ENCODE measurements at places on chromosomes 16 and 17.
A peak's percentile ranks its signal among the peaks of the same experiment; 100 is the strongest.

DNA sequence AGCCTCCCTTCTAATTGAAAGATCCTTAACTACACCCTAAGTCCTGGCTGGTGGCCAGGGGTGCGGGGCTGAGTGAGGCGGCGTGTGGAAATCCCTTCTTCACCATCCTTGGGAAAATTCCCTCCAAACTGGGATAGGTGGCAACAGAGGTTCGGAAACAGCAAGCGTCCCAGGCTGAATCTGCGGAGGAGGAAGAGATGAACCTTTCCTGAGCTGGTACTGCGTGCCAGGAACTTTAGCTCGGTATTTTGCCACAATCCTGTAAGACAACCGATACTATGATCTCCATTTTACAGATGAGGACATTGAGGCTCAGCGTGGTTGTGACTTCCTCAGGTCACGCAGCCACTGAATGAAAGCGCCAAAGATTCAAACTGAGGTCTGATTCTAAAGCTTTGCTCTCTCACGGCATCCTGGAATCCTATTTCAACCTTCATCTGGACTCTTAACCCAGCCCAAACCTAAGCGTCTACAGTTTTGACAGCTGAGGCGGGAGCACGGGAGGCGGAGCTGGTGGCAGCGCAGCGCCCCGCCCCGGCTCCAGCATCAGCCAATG lies 583 bp upstream of the CYLD start:
- DNase-seq = no peak

- no peak for DNase-seq
Observed at GRCh38 chr16:76125871-76126270, 151.3 kb upstream of the CNTNAP4 start.

DNA sequence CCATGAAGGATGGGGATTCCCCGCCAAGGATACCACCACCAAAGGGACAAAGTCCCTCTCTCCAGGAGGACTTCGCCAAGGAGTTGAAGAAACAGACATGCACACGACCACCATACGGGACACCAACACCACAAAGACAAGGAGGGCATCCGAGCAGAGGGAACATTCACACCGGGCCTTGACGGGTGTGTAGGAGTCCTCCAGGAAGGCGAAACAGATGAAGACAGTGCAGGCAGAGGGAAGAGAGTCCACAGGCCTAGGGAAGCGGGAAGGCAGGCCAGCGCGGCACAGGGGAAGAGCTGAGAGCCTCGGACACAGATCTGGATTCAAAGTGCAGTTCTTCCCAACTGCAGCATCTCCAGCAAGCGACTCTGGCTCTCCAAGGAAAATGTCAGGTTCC lies 10.8 kb downstream of the COTL1 start:
- DNase-seq = no peak

DNA sequence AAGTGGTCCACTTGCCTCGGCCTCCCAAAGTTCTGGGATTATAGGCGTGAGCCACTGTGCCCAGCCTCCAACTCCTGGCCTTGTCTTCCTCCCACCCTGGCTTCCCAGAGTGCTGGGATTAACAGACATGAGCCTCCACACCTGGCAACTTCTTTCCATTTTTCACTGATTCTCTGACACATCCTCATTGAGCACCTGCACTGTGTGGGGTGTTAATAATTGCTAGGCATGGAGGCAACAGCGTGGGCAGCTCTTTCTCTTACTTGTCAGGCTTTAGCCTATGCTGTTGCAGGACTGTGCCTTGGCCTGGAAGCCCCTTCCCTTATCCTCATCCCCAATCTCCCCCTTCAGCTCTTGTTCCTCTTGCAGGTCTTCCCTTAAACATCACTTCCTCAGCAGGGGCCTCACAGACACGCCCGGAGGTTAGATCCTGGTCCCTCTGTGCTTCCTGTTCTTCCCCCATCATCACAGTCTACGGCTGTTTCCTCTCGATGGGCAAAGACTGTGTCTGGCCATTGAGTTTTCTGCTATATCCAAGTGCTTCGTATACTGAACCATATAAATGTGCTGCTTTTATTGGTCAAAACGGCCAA lies 7.9 kb downstream of the QPRT start:
- DNase-seq = no peak

- DNase-seq = no peak
Observed at GRCh38 chr16:75181630-75182029, 25.3 kb downstream of the CTRB2 start.

GRCh38 chr16:57694725-57695679 lies at the start of gene DRC7:
Gene DRC7, plus strand, starts transcription at chr16:57694806. Its CDS starts 3,144 bp downstream, at chr16:57697950.
- no peak for DNase-seq

DNA sequence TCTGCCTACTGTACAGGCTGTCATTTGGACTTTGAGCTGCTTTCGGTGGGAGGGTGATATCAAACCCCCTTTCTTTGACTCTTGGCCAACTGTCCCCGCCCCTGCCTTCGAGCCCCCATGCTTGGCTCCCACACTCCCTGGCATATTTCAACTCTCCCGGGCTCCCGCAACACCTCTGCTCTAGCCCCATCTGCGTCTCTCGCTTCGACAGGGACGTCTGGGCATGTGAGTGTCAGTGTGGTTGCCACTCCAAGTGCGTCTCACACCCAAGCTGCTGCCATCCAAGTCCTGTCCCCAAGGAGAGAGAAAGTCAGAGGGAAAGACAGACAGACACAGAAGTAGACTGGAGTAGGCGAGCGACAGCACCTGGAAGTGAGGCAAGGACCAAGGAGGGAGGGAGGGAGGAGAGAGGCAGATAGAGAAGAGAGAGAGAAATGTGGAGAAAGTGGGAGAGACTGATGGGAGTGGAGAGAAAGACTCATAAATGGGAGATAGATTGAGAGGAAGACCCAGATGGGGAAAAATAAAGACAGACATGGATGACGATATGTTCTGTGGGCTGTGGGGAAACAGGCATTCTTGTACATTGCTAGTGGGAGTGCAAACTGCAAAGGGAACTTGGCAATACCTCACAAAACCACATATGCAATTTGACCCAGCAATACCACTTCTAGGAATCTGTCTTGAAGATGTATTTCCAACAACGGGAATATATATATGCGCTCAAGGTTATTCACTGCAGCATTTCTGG lies 11.8 kb downstream of the STARD3 start:
- DNase-seq = no peak

- no peak for DNase-seq
Observed at GRCh38 chr17:7491583-7491982, 7.4 kb downstream of the POLR2A start.

DNA sequence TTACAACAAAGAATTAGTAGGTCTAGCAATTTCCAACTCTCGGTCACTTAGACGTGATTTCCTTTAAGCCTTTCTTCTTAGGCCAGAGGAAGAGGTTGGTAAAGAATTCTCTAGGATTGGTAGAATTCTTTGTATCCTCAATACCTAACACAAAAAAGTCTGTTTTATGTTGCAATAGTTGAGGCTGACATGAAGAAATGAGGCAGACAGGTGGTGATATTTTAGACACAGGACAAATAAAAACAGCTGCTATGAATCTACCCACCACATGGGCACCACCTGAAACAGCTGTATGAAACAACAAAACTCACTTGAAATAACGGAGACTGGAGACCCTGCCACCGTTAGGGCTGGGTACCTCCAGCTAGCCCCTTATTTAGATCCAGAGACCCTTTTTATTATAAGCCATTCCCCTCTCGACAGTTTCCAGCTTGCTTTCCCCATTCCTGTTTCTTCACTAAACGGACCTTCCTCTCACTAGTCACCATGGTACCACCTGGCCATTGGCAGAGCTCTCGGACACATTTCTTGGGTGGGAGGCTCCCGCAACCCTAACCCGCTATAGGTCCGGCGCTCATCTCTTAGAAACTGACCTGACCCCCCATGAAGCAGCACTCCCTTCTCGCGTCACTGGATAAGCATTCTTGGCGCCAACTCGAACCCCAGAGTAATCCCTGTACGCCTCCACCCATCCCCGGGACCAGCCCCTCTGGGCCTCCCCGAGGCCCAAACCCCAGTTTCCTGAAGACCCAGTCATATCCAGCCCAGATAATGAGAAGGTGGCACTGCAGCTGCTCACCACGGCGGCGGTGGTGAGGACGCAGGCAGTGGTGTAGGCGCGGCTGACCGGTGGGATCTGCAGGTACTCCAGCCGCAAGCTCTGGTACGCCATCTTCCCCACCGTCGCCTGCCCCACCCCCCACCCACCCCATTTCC lies at the start of gene DERL2:
Gene DERL2 (minus strand): TSS at position 909 of the 936 bp plus-strand sequence. CDS start 17 bp downstream, at position 892.
- no peak for DNase-seq

DNA sequence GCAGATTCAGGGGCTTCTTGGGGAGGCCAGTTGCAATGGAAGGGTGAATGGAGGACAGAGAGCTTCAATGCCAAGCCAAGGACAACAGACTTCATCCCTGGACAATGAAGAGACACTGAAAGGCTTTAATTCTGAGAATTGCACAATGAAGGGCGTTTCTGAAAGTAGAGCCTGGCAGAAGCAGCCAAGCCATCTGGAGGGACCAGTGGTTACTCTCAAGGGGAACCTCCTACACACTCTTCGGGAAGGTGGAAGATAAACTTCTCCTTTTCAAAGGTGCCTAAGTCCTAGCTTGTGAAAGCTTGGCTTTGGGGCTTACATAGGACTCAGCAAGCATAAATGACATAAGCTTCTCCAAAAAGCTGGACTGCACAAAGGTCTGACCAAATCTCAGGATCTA lies 6.2 kb upstream of the CES1 start:
- no peak for DNase-seq

DNA sequence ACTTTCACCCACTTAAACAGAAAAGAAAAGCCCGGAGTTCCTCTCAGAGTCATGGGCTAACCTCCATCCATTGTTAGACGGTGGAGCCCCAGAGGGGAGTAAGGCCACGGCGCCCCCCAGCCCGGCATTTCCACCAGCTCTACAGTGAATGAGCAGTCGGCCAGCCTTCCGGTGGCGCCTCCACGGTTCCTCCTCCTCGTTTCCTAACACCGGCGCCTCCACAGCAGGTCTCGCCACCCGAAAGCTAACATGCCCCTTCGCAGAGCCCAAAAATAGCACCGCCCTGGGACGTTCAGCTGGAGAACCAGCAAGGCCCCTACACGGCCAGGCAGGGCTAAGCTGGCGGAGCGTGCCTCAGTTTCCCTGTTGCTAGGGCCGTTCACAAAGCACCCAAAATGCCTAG lies 858 bp downstream of the MMD start:
- peak; percentile 7 for DNase-seq

GRCh38 chr17:17072546-17072945 lies 30.3 kb downstream of the MPRIP start:
- DNase-seq = no peak

DNA sequence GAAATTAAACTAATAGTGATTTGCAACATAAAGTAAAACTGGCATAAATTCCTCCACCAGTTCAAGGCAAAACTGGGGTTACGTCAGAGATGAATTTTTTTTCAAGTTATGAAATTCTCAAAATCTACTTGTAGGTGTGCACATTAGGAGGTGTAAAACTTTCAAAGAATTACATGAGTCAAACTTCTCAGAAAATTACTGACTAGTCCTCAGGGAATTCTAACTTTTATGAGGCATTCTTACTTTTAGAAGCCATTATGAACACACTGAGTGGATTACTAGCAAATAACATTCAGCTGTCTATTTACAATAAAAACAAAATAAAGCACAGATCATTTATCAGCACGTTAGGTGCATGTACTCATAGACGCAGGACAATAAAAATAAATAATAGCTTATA lies 348.7 kb downstream of the CDH11 start:
- no peak for DNase-seq

- DNase-seq = peak; percentile 55
Observed at GRCh38 chr16:81632392-81633146, 146.5 kb upstream of the PLCG2 start.

Measured in stimulated activated CD8-positive, alpha-beta memory T cell treated with anti-CD3 and anti-CD28 coated beads, Interleukin-2, amount 100 ng/mL, for 1 hour (primary cell).